ENCODE measurements at places on chromosomes 7 and 10.

GRCh38 chr10:105956550-105956949 lies 1208.0 kb downstream of the SORCS1 start:
- DNase-seq = no peak

- no peak for DNase-seq
These were observed 811 bp downstream of the CDK5 start for GRCh38 chr7:151056666-151057505.

GRCh38 chr10:106226142-106226541 lies 938.4 kb downstream of the SORCS1 start:
- no peak for DNase-seq

DNA sequence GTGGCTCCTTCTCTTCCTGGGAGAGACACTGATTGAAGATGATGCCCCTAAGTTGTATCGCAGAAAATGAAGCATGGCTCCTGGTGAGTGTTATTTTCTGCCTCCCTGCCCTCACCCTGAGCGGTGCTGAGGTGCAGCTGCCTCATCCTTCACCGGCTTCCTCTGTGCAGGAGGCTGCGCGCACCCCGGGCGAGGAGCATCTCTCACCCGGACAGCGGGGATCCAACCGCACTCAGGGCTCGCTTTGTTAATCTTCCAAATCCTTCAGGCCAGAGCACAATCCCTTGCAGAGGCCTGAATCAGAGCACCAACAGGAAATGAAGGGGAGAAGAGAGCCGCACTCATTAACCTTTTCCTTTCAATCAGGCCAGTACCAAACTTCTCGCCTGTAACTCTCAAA lies 910.3 kb downstream of the CCSER2 start:
- no peak for DNase-seq

DNA sequence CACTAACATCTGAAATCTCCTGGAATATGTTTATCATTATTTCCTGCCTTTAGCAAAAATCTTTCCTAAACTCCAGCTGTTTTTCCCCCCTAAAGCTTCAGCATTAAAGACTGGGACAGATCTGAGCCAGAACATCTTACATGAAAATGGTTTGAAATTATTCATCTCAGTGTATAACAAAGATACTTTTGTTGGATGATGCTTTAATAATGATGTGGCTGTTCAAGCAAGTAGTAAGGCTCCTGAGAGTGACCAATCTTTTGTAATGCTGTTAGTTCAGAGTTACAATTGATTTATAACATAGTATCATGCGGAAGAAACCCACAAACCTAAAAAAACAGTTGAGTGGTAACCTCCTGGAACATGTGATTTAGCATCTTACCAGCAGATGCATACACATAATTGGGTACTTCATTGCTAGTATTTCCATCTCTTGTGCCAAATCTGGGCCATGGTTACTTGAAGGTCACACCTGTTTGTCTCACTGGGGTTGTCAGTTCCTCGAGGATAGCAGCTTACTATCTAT lies 1.5 kb downstream of the BZW2 start:
- DNase-seq = peak; percentile 64

GRCh38 chr10:71173466-71173865 lies 38.9 kb upstream of the UNC5B start:
- no peak for DNase-seq

DNA sequence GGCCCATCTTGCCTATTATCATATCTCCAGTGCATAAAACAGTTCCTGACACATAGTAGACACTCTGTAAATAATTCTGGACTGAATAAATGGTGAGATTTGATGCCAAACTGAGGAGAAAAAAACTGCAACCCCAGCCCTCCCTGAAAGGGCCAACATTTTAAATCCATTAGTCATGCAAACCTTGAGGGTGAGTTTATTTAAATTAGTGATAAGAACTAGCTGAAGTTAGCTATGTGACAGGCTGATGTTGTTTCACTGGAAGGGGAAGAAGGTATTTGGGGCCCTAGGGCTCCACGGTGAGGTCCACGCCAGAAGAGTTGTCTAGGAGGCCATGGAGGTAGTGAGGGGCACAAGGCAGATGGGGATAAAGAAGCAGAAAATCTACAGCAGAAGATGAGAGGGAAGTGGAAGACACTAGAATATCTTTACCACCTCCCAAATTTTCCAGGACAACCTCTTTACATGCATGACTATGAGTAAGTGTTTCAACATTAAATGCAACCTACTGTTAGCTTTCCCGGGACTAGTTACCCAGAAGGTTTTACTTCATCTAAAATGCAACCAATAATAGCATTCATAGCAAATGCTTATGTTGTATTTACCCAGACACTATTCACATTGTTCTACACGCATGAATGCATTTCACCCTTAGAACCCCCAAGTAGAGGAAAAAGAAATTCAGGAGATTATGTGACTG lies 183.2 kb upstream of the LYZL1 start:
- DNase-seq = no peak

DNA sequence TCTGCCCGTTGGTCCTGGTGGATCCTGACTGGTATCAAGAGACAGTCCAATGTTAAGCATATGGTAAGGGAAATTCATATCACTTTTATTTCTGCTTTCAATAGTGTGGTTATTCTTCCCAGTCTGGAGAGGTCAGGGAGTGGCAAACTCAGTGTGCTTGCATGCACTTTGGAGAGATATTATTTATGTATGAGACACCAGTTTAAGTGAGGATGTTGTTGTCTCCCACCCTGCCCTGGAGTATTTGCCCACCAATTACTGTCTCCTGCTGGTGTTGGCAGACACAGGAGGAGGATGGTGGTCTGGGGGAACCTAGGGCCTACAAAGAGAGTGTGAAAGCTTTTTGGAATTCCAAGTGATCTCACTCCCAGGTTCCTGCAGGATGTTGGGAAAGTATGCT lies 59.7 kb downstream of the OR13A1 start:
- DNase-seq = no peak

DNA sequence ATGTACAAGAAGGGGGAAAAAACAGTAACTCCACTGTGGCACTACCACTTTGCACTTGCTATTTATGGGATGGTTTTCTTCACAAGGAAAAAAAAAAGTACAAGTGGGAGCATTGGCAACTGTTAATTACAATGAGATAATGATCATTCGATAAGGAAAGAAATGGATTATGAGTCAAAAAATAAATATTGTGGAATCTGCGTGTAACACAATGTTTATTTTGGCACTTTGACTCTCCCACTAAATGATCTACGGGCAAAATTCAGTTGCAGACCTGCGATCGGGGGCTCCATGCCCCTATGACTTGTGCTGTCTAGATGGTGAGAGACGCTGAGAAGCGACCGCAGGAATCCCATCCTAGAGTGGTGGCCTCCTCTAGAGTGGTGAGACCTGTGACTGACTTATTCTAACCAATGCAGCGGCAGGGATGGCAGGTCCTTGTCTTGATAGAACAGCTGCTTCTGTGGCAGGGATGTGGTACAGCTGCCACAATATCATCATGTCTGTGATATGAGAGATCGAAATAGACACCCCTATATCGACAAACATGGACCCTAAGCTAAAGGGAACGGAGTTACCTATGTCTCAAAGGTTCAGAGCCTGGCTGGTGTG lies 345.0 kb upstream of the KLF6 start:
- DNase-seq = no peak

DNA sequence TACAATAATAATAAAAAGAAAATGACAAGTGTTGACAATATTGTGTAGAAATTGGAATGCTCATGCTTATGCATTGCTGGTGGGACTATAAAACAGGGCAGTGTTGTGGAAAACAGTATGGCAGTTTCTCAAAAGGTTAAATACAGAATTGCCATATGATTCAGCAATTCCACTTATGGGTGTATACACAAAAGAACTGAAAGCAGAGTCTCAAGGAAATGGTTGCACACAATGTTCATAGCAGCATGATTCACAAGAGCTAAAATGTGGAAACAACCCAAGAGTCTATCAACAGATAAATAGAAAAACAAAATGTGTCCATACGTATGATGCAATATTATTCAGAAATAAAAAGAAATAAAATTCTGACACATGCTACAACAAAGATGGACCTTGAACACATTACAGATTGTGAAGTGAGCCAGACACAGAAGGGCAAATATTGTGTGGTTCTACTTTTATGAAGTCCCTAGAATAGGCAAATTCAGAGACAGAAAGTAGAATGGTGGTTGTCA lies 64.8 kb upstream of the GRM8 start:
- peak; percentile 46 for DNase-seq

DNA sequence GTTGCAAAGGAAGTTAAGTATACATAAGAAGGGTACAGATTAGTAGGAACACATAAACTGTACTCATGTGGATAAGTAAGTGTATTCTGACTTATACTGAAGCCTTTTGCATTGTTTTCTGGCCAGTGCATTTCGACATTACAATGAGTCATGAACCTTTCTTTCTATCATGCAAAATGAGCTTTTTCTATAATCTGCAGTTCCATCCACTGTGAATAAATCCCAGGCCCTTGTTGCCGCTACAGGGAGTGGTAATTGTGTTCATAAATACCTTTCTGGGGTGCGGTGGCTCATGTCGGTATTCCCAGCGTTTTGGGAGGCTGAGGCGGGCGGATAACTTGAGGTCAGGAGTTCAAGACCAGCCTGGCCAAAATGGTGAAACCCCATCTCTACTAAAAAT lies 858.3 kb downstream of the GRM8 start:
- DNase-seq = no peak

- no peak for DNase-seq
These were observed 97.0 kb upstream of the ODAD2 start for GRCh38 chr10:28095791-28096378.

Data from fibroblast of mammary gland (primary cell).